ENCODE measurements at places on chromosomes 2 and 18. TPM values are rescaled to one million over a fixed set of nuclear protein-coding genes. Genes with fewer than 3 reads are reported as not detected.

The PDIA6 gene
- polyA plus RNA-seq = 109 TPM

The SGPP2 gene
- 0.30 TPM for polyA plus RNA-seq

The NMS gene
- not detected for polyA plus RNA-seq

The STON1 gene
- 2.2 TPM for polyA plus RNA-seq

The FARP2 gene
- polyA plus RNA-seq = 13.3 TPM

The SPHKAP gene
- polyA plus RNA-seq = 1.7 TPM

All from neural cell (in vitro differentiated cells).